ENCODE measurements at places on chromosomes 6 and 20.

DNA sequence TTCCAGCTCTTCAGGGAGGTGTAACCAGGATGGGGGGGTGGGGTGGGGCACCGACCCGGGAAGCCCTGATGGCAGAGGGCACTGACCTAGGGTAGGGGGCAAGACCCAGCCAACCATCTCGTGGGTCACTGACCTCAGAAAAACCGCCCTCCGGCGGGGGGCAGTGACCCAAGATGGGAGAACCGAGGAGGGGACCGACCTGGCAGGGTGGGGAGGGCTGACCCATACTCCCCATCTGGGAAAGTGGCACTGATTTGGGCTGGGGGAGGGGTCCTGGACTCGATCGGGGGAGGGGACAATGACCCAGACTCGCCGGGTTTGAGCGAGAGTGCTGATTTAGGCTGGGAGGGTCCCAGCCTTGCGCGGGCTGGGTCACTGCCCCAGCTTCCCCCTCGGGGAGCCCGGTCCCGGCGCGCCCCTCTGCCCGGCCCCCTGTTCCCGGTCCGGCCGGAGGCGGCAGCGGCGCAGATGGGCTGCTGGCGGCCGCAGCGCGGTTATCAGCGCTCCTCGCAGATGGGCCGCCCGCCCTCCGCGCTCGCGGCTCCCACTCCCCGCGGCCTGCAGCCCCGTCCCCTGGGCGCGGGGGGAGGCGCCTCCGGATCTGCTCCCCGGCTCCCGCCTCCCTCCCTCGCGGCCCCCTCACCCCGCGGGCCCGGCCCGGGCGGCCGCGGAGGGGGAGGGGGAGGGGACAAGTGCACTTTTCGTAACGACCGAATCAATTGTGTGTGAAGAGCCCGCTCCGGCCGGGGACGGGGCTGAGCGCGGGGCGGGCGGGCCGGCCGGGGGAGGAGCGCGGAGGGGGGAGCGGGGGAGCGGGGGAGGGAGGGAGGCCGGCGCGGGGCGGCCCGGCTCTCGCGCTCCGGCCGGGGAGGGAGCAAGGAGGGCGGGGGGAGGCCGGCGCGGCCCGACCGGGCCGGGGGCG lies 2.2 kb downstream of the NOL4L start:
- DNase-seq = peak; percentile 67

GRCh38 chr6:118892355-118892991 lies 1.5 kb upstream of the ASF1A start:
- no peak for DNase-seq

- DNase-seq = no peak
Measured at GRCh38 chr6:19602434-19603013, 234.6 kb upstream of the ID4 start.

DNA sequence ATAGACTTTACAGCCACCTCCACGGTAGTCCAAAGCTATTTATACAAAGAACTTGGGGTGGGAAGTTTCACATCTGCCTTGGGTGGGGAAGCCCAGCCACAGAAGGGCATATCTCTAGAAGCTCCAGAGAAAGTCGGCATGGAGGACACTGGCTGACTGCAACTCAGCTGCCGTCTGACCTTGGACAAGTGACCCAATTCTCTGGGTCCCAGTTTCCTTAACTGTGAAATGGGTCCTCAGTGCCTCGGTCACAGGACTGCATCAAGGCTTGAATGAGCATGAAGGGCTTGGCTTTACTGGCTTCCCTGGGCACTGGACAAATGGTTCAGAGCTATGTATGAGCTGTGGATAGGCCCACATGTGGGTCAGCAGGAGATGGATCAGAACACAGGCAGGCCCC lies 58.6 kb downstream of the NOL4L start:
- DNase-seq = no peak

- DNase-seq = no peak
Measured at GRCh38 chr20:24668384-24668702, 198.9 kb downstream of the SYNDIG1 start.

GRCh38 chr6:30340589-30341054 lies 4.3 kb upstream of the RPP21 start:
- DNase-seq = no peak

- DNase-seq = no peak
Measured at GRCh38 chr20:37880726-37881591, 22.0 kb upstream of the VSTM2L start.

- DNase-seq = peak; percentile 88
Measured at GRCh38 chr20:33909331-33909921, 84.3 kb upstream of the RALY start.

DNA sequence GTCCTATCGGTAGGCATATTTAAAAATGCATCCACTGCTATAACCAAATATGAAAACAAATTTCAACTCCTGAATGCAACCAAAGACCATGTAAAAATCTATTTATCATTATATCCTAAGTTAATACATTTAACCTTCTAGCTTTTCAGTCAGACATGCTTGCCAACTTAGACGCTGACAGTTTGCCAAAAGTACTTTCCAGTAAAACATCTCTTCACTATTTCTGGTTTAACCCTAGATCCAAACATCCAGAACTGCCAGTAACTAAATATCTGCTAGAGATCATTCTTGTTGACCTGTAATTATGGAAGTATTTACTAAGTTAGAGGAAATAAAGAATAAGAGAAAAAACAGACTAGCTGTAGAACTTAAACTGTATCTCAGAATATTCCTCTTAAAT lies 210.2 kb upstream of the THEMIS start:
- DNase-seq = no peak

GRCh38 chr6:136887953-136888352 lies 34.1 kb upstream of the SLC35D3 start:
- DNase-seq = no peak

DNA sequence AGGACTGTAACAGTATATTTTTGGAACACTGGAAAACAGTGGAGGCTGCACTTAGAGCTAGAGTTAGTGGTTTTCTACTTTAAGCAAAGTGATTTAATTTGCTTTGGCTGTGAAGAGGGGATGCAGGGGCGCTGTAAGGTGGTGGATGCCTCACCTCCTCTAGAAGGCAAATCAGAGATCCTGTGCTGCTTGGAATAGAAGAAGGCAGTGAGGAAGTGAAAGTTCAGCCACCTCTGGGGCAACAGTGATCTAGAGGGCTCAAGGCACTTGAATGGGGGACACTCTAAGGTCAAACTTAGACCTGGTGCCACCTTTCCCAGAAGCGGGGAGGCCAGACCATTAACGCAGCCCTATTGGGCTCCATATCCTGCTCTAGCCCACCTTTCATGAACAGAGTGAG lies 19.0 kb upstream of the SNRPB2 start:
- DNase-seq = no peak

DNA sequence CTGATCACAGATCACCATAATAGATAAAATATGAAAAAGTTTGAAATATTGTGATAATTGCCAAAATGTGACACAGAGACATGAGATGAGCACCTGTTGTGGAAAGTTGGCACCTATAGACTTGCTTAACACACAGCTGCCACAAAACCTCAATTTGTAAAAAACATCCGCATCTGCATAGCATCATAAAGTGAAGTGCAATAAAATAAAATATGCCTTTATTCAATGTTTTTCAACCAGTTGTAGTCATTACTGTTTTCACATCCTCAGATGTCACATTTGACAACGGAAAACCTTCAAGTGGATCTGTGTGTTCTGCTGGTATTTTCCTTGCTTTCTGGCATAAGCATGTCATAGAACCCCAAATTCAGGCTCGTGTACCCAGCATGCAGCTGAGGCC lies 50.2 kb upstream of the IFNGR1 start:
- DNase-seq = no peak

- no peak for DNase-seq
Measured at GRCh38 chr6:75968143-75968542, 104.3 kb downstream of the IMPG1 start.

DNA sequence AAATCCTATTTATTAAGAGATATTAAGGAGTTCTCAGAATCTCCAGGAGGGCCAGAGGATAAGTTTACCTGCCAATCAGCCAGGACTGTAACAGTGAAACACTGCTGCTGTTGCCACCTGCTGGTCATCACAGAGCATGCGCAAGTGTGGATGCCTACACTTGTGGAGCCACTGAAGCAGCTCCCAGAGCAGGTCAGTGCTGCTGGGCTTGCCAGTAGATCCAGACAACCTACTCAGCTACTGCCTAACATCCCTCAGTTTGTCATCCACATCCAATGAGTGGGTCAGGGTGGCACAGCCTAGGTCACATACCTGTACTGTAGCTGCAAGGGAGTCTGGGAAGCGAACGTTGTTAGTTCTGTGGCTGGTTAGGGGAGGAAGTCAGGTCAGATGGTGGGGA lies 18.3 kb upstream of the NHSL1 start:
- peak; percentile 15 for DNase-seq

- no peak for DNase-seq
Measured at GRCh38 chr6:2097464-2097863, 147.9 kb downstream of the GMDS start.

- DNase-seq = no peak
Measured at GRCh38 chr20:19764207-19764606, 6.1 kb downstream of the RIN2 start.

GRCh38 chr6:90780141-90780540 lies 193.3 kb upstream of the MAP3K7 start:
- no peak for DNase-seq

DNA sequence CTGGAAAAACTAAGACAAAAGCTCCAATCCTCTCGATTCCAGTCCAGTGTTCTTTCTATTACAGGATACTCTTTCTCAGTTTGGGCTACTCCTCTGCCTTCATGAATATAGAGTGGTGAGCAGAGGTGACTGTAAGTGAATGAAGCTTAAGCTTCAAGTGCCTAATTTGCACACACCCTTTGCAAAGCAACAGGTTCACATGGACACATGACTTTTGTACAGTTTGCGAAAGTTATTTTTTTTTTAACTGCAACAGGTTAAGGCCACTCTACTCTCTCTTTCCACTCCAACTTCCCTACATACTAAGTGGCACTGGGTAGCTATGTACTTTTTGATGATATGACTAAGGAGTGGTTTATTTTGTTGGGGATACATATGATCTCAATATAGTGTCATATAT lies 19.4 kb upstream of the HEY2 start:
- DNase-seq = no peak

DNA sequence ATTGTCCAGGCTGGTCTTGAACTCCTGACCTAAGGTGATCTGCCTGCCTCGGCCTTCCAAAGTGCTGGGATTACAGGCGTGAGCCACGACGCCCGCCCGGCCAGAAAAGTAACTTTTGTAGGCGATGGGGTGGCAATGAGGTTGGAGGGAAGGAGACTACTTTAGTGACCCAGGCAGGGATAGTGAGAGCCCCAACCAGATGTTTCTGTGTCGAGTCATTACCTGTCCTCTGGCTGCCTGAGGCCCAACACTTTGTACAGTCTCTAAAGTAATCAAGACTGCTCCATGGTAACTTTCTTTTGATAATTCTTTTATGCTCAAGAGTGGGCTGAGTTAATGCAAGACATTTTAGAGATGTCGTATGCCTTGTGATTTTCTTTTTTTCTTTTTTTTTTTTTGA lies 6.8 kb downstream of the SASH1 start:
- no peak for DNase-seq

DNA sequence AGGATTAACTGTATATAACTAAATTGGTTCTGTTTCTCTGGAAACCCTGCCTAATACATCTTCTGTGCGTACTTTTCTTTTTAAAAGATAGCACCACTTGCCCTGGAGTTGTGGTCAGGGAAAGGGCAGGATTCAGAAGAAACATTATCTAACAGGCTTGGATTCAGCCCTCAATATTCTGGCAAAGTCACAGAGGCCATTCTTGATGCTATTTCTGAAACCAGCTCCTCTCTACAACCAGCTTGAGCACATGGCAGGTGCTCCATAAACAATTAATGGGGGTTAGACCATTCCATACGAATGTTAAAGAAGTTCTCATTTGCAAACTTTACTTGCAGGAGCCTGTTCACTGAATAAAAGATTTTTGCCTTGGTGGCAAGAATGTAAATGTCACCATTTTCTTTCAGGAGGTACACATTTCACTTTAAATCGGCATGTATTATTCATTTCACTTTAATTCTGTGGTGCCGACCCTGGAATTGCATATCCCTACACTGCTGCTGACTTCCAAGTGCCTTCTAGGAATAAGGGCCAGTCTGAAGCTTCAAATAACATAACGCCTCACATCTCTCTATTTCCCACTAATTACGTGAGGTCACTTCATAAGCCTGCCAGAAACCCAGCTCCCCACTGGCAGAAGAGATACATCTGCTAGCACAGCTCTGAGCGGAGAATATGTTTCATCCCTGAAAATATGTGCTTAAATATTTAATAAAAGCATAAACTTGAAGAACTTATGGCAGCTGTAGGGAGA lies 248.7 kb downstream of the ADGRG6 start:
- no peak for DNase-seq

DNA sequence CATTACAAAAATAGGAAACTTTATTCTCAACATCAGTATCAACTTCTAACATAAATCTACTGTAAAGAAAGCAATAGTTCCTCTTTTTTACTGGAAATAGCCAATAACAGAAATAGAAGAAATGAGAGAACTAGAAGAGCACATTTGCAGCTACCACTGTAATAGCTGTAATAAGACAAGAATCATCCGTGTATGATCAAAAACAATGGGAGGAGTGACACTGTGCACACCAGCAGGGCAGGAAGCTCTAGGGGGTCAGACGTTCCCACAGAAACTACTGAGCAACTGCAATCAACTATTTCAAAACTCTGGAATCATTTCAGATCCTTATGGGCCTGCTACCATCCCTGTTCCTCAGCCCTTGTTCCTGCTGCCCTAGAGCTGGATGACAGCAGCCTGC lies 43.7 kb downstream of the NINL start:
- no peak for DNase-seq

DNA sequence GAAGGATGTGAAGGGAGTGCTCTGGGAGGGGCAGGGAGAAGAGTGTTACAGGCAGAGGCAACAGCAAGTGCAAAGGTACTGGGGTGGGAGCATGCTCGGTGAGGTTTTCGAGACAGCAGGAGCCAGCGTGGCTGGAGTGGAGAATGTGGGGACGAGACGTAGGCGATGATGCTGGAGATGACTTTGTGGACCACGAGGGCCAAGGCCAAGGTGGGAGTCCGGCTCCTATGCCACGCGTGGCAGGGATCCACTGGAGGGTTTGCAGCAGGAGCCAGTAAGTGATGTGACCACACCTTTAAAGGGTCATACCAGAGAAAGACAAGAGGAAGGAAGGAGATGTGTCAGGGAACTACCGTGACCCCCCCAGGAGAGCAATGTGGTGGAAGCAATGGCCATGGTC lies 7.3 kb downstream of the PTGIS start:
- DNase-seq = no peak

- DNase-seq = no peak
Measured at GRCh38 chr6:54266400-54266923, 41.8 kb upstream of the TINAG start.

DNA sequence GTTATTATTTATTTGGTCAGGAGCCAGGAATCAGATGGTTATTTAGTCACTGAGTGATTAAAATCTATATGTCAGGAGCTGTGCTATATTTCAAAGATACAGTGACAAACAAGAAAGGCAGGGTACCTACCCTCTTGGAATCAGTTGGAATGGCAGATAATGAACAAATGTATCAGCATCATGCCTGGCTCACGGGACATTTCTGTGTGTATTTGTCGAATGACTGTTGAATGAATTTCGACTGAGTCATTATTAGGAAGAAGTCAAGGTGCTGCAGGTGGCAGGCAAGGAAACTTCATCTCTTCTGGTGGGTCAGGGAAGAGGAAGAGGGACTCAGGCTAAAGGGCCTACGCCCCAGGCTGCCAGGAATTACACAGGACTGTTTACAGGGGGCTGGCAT lies 13.6 kb downstream of the PKIG start:
- DNase-seq = no peak

- no peak for DNase-seq
Measured at GRCh38 chr6:149094934-149095351, 222.6 kb upstream of the TAB2 start.
